Activated CD8-positive, alpha-beta memory T cell treated with anti-CD3 and anti-CD28 coated beads for 1 hour (primary cell): ENCODE measurements at places on chromosomes 1 and 21.

- DNase-seq = no peak
These were observed 364.2 kb upstream of the ST6GALNAC5 start for GRCh38 chr1:76503100-76503499.

- no peak for DNase-seq
These were observed 2.1 kb upstream of the AHDC1 start for GRCh38 chr1:27605796-27606707.

DNA sequence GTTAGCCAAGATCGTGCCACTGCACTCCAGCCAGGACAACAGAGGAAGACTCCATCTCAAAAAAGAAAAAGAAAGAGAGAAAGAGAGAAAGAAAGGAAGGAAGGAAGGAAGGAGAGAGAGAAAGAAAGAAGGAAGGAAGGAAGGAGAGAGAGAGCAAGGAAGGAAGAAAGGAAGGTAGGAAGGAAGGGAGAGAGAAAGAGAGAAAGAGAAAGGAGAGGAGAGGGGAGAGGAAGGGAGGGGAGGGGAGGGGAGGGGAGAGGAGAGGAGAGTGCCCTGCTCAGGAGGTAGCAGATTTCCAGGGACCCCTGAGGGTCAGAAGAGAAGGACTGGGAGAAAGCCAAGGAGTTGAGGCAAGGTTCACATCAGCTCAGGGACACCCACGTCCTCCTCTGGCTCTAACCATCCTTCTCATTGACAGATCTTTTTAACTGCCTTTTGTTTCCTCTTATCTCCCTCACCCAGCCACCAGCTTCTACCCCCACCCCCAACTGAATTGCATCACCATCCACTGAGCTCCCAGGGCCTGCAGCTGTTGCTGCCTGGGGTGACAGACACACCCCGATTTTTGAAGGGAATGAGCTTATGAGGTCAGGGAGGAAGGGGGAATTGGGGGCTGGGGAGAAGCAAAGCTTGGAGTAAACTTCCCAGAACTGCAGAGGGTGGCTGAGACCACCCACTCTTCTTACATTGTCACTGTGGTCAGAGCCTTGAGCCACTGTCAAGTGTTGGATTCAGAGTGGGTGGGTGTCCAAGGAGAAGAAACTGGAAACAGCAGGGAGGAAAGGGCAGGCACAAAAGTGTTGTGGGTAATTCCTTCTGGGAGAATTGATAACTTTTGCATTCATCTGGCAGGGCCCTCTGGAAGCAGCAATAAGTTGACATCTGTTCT lies 91.6 kb downstream of the GLUL start:
- no peak for DNase-seq

DNA sequence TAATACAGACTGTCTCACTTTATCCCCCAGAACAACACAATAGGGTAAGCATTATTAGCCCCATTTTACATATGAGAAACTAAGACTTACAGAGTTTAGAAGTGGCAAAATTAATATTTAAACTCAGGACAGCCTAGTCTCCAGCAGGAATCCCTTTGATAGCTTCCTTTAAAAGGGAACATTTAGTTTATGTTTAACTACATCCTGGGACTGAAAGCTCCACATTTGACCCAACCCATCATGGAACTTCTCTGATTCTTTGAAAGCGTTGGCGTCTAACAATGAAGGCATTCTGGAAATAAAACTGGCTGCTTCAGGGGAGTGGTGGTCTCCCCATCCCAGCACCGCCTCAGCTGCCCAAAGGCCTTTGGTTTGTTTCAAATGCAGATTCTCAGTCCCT lies 250.6 kb upstream of the NFIA start:
- no peak for DNase-seq

DNA sequence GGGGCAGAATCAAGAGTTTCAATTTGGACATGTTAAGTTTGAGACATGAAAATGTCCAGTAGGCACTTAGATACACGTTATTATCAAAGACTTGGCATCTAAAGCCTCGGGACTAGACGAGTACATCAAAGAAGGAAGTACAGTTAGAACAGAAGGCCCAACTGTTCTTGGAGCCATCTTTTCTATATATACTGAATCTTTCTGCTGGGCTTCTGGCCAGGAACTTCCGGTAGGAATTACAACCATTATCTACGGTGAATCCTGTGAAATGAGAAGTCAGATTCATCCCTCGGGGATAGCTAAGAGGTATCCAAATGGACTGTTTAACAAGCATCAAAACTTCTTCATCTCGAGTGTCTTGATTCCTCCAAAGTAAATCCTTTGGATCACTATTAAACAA lies 34.4 kb upstream of the NRDC start:
- no peak for DNase-seq

DNA sequence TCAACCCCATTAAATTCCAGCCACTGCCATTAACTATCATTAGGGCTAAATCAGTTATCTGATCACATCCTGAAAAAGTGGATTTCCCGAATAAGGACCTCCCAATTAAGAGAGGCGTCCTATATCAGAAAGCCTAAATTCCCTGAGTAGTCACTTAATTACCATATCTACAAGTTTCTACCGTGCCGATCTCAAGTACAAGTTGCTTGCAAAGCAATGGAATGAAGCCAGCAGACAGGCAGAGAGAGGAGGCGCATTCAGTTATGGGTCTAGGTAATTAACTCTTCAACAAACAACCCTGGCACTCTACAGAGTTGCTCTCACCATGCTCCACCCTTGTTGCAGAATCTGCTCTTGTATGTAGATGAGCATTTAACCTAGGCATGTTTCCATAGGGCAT lies 494.6 kb upstream of the RUNX1 start:
- no peak for DNase-seq

DNA sequence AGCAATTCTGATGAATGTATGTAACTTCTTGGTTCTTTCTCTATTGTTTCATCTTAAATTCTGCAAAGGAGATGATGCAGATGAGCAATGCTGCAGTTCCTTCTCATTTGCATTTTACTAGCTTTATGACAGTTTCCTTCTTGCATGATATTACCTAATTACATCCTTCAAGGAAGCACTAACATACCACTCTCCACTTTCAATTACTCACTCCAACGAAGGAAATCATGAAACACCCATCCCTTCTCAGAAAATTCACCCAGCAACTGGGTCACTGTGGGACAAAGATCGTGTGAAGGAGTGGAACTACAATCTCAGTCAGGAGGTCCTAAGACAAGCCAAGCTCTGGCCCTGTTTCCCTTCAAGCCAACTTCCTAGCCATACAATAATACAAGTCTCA lies 142.3 kb downstream of the CHD1L start:
- no peak for DNase-seq

- DNase-seq = no peak
These were observed 61.8 kb upstream of the PTGFRN start for GRCh38 chr1:116847688-116848531.

DNA sequence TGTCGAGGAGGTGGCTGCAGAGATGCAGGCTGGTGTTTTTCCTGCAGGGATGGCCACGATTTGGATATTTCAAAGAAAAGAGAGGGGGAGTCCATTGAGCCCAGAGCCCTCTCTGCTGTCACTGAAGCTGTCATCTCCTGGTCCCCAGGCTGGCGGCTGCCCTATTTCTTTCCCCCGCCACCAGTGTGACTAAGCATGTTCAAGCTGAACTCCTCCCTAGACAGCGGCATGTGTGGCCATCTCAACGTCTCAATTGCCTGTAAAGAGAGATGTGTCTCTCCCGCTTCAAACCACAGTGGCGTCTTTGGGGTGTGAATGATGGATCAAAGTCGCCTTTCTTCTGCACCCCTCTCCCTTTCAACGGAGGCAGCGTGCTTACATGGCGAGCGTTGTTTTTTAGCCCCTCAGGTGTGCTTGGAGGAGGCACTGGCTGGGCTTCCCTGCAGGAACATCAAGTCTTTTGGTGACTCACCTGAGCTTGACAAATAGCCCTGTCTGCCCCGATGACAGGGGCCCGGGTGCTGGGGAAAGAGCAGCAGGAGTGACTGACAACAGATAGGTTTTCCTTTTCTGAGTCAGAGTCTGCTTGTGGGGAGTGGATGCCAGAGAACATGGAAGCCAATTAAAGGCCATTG lies 346.4 kb upstream of the AJAP1 start:
- DNase-seq = no peak

GRCh38 chr21:31455506-31455905 lies 111.4 kb upstream of the TIAM1 start:
- no peak for DNase-seq

- no peak for DNase-seq
These were observed 30.4 kb downstream of the RIMS3 start for GRCh38 chr1:40634901-40635655.

DNA sequence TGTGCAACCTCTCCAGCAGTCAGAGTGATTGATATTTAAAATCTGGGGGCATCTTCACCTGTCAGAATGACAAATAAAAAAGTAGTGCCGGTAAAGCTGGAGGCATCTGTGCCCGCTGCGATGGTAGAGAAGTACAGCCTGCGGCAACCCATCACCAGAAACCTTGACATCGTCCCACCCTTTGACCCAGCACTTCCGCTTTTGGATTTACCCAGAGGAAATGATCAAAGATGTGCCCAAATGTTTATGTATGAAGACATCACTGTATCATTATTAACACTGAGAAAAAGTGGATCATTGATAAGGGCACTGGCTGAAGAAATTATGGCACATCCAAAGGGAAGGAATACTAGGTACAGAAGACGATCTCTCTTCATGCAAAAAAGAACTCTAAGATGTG lies 96.0 kb downstream of the PGBD5 start:
- no peak for DNase-seq

DNA sequence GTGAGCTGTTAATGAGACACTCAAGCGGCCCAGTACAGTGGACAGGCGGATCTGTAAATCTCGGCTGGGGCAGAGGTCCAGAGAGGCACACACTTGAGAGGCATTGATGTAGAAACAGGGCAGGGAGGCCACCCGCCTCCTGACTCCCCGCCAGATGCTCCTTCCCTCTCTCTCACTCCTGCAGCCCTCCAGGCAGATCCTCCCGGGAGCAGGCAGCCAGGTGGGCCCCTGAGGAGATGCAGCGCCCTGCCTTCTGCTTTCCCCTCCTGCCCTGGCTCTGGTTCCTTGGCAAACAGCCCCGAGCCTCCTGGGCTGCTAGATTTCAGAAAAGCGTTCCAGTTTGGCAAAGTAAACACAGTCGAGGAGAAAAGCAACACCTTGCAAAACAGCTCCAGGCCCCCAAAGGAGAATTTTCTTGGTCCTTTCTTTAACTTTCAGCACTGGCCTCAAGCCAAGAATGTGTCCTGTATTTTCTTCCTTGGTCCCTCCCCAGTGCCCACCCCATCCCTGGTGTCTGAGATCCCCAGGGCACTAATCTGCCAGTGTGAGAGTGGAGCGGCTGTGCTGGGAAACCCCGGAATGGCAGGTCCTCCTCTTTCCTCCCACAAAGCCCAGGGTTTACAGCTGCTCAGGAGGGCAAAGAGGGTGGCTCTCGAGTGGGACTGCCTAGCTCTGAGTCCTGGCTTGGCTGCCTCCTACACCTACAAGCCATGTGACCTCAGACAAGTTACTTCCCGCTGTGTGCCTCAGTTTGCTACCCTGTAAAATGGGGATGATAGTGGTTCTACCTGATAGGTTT lies 29.4 kb upstream of the IFNLR1 start:
- DNase-seq = no peak

DNA sequence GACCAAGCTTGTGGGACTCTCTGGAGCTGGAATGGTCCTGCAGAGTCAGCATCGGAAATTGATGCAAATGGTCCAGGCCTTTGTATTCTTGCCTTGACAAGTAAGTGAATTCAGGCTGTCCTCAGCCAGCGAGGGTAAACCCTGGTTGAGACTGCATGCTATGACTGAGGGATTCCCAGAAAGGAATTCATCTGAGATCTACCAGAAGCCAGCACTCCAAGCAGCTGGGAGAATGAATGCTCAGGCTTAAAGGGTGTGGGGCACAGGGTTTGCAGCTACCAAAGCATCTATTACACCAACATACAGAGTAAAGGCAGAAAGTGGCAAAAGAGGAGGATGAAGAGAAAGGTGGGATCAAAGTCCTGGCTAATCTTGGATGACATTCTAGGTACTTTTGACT lies 257.0 kb upstream of the LYPLAL1 start:
- no peak for DNase-seq

- no peak for DNase-seq
These were observed 109.1 kb upstream of the LMO4 start for GRCh38 chr1:87219626-87220025.

DNA sequence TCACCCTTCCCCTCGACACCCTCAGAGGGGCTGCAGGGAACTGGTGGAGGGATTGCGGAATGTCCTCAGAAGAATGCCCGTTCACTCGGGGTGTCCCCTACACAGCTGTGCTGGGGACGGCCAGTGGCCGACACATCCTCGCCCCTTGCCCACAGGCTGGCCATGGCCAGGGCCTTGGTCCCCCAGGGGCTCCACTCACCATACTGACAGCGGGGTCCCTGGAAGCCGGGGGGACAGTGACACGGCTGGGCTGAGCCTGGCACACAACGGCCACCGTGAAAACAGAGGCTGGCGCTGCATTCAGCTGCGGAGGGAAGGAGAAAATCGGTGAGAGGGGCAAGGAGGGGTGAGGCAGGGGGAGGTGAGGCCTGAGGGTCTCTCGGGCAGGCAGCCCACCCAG lies 31.7 kb downstream of the MEGF6 start:
- DNase-seq = no peak

GRCh38 chr21:16211339-16212303 lies 481.8 kb downstream of the USP25 start:
- DNase-seq = no peak

GRCh38 chr1:11068600-11069473 lies 9.0 kb upstream of the SRM start:
- no peak for DNase-seq

- no peak for DNase-seq
These were observed 364.5 kb upstream of the DUSP10 start for GRCh38 chr1:222106377-222106776.

DNA sequence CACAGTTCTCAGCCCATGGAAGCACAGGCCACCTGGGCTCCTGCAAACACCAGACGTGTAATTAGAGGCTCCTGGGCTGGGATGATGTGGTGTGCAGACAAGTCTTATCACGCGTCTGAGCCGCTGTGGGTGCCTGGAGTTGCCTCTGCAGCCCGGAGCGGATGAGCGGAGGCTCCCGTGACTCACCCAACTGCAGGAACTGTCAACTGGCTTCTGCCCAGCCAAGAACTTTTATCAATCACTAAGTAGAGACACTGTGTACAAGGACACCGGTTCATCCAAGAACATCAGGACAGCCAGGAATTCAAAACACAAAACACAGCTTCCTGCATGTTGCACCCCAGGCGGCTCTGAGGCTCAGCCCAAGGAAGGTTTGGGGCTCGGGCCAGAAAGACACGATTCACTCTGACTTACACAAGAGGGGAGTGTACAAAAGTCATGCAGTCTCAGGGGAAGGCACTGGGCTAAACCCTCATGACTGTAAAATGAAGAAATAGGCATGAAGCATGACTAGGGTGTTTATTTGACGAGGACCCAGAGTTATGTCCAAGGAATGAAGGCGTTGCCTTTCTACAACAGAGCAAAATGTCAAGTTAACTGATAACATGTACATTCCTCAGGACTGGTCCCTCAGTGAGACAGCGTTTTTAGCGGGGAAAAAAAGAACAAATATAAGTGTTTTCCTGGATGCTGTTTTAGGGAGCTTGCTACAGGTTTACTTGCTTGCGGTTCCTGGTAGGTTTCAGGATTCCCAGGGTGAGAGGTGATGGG lies 21.1 kb downstream of the ERRFI1 start:
- no peak for DNase-seq

GRCh38 chr1:108749081-108749480 lies 2.6 kb downstream of the STXBP3 start:
- DNase-seq = no peak
